Stimulated activated memory B cell treated with anti-CD40 and anti-IgM and Interleukin-4, amounts not matched to agents 10 μg/mL and 1 μg/mL and 100 μg/mL, for 72 hours (primary cell): ENCODE measurements at places on chromosomes 13 and 19.
A peak's percentile ranks its signal among the peaks of the same experiment; 100 is the strongest.

GRCh38 chr13:46015366-46015765, 37.2 kb downstream of the ZC3H13 start:
- no peak for ATAC-seq

DNA sequence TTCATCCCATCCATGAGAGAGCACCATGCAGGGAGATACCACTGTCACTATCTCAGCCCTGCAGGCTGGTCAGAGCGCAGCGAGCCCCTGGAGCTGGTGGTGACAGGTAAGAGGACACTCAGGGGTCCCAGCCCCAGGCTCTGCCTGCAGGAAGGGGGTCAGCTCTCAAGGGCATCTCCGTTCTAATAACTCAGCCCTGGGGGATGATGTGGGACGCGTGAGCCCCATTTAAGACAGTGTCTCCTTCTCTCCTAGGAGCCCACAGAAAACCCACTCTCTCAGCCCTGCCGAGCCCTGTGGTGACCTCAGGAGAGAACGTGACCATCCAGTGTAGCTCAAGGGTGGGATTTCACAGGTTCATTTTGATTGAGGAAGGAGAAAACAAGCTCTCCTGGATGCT, 15.5 kb upstream of the KIR3DL3 start:
- ATAC-seq = no peak

DNA sequence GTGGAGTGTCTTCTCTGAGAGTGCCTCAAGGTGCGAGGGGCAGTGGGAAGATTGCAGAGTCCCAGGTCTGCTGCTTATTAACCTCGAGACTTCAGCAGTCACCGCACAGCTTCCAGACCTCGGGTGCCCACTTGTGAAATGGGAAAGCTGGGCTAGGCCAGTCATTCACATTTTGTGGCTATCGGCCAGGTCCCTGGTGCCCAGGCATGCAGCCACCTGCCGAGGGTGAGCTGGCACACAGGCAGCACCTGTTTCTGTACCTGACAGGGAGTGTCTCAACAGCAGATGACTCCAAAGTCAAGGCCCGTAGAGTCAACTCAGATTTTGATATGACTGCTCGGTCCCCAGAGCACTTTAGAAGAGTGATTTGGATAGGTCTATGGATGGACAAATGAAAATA, 21.9 kb downstream of the UQCRFS1 start:
- no peak for ATAC-seq

- no peak for ATAC-seq
Measured at GRCh38 chr19:2731181-2731995, 8.4 kb downstream of the SLC39A3 start.

- no peak for ATAC-seq
Measured at GRCh38 chr13:112392719-112393118, 16.6 kb downstream of the SPACA7 start.

- ATAC-seq = no peak
Measured at GRCh38 chr13:108193806-108194205, 21.5 kb downstream of the LIG4 start.

GRCh38 chr19:54877471-54877870, 3.4 kb downstream of the FCAR start:
- ATAC-seq = no peak

DNA sequence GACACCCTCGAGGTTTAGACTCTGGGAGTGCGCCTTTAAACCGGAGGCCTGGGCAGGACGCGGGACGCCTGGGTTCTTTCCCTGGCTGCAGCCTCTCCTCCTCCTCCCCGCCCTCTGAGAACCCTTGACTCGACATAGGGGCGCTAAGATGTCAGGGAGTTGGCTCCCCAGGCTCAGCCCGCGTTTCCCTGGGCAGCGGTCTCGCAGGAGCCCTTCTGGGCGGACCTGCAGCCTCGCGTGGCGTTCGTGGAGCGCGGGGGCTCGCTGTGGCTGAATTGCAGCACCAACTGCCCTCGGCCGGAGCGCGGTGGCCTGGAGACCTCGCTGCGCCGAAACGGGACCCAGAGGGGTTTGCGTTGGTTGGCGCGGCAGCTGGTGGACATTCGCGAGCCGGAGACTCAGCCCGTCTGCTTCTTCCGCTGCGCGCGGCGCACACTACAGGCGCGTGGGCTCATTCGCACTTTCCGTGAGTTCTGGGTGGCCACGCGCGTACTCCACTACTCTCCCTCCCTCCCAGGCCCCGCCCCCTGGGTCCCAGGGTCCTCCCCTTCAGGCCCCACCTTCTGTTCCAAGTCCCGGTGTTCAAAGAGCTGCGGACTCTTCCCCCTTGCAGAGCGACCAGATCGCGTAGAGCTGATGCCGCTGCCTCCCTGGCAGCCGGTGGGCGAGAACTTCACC, 1.3 kb downstream of the ICAM5 start:
- peak; percentile 29 for ATAC-seq

GRCh38 chr13:111171629-111172028, 56.5 kb downstream of the ARHGEF7 start:
- no peak for ATAC-seq

DNA sequence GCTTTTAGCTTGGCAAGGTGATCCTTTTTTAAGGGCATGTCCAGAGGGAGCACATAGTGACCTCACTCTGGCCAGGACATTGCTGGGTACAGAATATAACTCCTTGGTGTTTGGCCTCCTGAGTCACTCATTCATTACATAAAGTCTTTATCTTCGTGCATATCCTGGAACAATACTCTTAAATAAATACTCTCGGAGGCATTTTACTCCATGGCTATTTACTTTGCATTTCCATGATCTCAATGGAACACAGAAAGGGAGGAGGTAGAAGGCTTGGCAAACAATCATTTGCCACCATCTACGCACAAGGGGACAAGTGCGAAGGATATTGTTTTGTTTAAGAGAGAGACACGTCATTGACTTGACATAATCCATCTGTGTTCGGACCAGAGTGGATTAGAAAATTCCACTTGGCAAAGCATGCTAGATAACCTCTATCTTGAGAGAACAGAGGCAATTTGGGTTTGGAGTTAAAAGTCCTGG, 210.0 kb downstream of the IRS2 start:
- ATAC-seq = no peak

DNA sequence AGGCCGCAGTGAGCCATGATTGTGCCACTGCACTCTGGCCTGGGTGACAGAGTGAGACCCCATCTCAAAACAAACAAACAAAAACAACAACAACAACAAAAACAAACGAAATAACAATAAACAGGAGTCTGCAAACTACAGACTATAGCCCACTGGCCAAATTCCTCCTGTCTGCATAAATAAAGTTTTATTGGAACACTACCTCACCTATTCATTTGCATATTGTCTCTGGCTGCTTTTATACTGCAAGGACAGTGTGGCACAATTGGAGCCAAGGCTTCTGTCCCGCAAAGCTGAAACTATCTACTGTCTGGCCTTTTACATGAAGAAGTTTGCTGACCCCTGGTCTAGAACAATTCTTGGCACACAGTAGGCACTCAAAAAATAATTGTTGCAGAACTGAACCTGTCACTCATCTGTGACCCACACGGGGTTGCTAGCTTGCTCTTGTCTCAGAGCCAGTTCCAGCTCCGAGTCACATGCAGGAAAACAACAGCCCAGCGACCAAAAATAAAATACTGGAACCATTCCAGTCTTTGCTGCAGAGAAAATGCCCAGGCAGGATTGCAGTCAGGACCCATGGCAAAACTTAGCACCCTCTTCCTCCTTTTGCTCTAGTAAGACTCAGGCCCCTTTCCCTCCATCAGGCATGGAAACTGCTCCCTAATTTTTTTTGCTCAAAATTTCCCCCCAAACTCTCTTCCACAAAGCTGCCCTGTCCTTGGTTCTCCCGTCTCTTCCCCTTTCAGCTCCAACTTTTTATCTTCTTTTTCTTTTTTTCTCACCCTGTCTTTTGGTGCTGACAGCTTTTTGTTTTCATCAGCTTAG, 4.8 kb upstream of the MYH14 start:
- ATAC-seq = no peak

DNA sequence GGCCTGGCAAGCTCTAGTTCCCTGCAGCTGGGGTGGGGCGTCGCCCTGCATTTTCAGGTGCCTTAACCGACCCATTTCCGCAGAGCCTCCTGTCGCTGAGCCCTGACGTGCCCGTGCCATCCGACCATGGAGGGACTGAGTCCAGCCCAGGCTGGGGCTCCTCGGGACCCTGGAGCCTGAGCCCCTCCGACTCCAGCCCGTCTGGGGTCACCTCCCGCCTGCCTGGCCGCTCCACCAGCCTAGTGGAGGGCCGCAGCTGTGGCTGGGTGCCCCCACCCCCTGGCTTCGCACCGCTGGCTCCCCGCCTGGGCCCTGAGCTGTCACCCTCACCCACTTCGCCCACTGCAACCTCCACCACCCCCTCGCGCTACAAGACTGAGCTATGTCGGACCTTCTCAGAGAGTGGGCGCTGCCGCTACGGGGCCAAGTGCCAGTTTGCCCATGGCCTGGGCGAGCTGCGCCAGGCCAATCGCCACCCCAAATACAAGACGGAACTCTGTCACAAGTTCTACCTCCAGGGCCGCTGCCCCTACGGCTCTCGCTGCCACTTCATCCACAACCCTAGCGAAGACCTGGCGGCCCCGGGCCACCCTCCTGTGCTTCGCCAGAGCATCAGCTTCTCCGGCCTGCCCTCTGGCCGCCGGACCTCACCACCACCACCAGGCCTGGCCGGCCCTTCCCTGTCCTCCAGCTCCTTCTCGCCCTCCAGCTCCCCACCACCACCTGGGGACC, 1.2 kb downstream of the ZFP36 start:
- peak; percentile 1 for ATAC-seq

DNA sequence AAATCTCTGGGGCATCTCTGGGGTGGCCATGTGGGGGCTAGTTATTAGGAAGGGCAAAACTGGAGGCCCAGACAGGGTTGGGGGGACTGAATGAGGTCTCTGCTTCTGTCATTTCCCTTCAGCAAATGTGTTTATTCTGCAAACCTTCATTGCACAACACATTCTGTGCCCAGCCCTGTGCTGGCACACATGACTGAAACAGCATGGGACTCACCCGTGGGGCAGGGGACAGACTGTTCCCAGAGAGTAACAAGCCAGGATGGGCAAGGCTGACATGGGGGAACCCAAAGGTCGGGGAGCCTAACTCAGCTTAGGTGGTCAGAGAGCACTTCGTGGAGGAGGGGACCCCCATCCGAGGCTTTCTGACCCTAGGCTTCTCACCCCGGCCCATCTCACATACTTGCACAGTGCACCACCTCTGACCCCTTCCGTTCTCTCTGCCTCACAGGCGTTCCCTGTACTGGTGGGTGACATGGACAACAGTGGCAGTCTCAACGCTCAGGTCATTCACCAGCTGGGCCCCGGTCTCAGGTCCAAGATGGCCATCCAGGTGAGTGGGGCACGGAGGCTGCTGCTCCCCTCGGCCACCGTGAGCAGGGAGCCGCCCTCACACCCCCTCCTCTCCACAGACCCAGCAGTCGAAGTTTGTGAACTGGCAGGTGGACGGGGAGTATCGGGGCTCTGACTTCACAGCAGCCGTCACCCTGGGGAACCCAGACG, 2.4 kb downstream of the TOMM40 start:
- ATAC-seq = no peak

DNA sequence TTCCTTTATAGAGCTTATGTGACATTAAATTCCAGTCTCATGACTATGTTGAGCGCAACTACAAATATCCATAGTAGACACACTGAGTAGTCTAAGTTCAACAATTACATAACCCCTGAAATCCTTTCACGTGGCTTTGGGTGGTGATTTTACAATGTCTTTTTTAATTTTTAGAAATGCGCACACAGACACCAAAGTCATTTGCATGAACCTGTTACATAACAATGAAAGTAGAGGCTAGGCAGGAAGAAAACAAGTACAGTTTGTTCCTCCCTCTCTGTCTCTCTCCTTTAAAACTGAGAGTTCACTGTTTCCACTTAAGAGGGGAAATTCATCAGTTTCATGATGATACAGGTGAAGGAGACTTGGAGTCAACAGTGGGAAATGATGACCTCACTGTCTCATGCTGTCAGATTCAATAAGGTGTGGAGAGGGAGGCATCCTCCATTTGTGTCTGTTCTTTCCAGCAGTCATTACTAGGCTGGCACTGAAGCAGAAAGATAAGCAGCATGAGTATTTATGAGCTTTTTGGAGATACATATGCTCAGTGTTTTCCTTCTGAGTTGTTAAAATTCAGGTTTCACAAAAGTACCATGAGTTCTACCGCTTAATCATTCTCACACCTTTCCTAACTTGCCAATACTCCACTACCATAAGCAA, 201.8 kb downstream of the LHFPL6 start:
- ATAC-seq = no peak

DNA sequence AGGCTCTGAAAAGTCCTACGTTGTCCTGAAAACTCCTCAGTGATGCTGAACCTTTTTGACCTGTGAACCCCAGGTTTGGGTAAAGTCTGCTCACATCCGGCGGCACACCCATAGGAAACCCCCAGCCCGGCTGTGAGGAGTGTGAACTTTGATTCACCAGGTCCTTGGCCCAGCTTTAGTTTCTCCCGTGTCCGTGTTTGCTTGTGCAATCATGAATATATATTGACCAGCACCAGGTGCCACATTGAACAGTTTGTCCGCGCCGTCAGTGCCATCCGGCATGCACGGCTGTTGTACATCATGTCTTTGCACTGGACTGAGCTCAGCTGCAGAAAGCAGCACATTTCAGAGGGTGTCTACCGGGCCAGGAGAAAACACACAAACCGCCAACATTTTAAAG, 45.3 kb downstream of the NFIC start:
- no peak for ATAC-seq

DNA sequence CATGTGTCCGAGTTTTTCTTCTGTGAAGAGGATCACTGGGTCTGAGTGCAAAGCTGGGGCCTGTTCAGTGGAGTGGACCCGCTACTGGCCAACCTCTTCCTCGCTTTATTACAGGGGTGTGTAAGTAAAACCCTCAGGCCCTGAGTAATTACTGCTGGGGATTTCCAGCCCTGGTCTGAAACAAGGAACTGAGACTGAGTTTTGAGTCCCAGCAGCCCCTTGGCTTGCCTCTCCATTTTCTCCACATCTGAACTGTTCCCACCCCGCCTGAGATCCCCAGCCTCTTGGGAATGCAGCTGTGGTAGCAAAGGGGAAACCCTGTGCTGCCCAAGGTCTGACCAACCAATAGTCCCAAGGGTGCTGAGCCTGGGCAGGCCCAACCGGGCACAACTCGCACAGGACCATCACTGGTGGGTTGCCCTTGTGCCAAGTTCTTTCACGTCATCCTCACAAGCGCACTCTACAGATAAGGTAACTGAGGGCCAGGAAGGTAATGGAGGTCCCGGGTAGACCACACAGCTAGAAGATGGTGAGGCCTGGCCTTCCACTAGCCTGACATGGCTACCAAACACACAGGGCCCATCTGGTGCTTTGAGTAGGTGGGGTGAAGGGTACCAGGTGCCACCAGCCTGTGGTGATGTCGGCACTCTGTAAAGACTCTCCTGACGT, 13.7 kb upstream of the SLC35E1 start:
- peak; percentile 61 for ATAC-seq

DNA sequence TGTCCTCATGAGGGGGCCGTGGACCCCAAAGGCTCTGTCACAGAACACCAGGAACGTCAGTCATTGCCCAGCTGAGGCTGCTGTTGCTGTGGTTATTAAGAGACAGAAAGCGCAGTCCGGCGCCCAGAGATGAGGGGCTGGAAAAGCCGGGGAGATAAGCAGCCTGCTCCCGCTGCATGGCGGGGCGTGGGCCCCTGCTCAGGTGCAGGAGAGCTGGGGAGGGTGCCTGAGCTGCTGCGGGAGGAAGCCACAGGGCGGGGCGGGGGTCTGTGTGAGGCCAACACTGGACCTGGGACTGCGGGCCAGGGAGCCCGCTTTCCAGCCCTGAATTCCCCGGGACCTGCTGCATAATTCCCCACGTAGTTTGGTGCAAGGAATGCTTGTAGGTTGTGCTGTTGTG, 11.3 kb downstream of the SOX1 start:
- ATAC-seq = no peak

GRCh38 chr19:50492303-50493052, 15.8 kb upstream of the GARIN5A start:
- peak; percentile 75 for ATAC-seq

- ATAC-seq = no peak
Measured at GRCh38 chr13:30133996-30134395, 173.4 kb downstream of the KATNAL1 start.
